Left lung (tissue), 14 donors: ENCODE measurements at places on chromosomes 5 and 9.

GRCh38 chr9:134040781-134041648, 15.7 kb downstream of the BRD3OS start:
- DNase-seq = peak; percentile 55

DNA sequence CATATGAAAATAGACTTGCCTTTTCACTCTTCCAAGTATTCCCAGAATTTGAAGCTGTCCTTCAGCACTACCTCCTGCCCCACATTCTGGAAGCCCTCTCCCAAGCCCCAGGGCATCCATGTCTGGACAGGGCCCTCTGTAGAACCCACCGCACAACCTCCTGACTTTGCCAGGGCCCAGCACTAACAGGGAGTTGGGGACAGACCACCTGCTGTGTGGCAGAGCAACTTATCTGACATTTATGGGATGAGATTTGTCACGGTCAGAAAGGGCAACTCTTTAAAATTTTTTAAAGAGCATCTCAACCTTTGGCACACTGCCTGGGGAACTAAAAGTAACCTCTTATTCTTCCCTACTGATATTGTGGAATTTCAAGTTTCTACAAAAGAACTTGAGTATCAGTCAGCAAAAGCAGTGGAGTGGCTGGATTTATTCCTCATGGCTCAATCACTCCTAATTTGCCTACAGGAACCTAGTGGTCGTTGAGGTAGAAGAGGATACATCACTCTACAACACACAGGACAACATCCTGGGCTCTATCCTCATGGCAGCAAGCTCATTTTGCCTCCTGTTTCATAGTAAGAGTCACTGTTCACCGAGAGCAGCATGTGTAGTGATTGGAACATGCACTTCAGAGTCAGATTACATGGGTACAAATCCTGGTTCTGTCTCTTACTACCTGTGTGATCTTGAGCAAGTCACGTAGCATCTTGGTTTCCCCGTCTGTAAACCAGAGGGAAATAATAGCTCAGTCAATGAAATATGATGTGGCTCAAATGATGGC, 285.3 kb downstream of the ENC1 start:
- no peak for DNase-seq

DNA sequence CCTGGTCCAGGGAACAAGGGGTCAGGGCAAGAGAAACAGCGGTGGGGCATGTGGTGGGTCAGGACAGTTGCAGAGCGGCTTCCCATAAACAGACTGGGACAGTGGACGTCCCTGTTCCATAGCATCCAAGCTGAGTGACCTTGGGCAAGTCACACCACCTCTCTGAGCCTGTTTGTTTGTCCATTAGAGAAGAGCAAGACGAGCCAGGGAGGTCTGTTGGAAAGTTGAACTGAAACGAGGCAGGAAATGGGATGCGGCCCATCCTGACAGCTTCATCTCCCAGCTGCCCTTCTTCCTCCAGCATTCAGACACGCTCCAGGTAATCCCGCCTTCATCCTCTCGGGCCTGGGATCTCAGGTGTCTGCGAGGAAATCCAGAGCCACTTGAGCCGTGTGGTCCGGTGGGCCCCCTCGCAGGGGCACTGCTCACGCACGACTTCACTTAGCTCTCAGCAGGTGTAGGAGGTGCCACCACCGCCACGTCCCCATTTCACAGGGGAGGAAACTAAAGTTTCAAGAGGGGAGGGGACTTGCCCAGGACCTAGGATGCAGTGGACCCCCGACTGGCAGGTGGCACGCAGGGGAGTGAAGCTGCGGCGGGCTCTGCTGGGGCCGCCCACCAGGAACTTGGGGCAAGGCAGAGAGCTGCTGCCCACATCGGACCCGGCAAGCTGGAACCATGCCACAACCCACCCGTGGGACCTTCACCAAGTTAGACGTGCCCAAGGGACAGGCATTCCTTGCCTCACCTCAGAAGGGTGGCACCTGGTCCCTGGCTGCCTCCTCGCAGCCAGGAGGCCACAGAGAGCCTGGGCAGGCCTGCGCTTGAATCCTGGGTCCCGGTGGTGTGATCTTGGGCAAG, 13.0 kb downstream of the PTGES2 start:
- peak; percentile 30 for DNase-seq

DNA sequence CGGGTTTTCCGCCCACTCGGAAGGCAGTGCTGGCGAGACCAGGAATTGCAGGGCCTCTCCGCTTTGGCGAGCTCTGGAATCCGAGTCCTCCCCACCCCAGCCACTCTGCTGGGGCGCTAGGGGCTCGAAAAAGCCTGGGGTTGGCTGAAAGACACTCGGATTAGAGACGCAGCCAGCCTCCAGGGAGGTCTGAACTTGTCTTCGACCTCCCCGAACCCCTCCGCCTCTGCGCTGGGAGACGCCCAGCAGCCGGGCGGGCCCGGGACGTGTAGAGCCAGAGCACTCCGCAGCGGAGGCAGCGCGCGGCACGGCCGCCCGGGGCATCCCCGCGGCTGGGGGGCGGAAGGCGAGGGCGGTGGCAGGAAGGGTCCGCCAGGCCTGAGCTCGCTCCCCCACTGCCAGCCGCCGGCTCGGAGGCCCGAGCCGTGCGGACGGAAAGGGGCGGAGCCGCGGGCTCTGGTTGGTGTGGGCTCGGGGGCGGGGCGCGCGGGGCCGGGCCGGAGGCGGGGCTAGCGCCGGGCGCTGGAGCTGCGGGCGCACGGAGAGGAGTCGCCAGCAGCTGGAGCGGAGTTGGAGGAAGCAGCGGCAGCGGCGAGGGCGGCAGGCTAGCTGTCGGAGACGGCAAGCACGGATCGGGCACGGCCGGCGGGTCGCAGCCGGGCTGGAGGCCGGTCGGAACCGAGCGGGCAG, at the start of gene PIK3R1:
Gene PIK3R1, plus strand, starts transcription at position 549 of the 690 bp plus-strand sequence. CDS start 10,920 bp downstream, outside the sequence.
- peak; percentile 96 for DNase-seq

DNA sequence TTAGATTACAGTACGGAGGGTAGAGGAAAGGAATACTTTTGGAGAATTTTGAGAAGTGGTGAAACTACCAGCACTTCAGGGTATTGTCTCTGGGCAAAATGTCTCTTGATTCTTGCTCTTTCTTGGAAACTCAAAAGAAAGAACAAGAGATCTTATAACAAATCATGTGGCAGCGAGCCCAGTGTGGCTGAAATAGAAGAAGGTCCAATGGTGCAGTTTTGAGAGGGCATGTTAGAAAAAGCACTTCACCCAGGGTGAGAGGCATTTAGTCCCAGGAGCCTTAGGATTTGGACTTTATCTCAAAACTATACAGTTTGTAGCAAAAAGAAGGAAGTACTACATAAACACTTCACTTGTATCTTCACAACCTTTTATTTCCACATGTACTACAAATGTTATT, 39.4 kb downstream of the NNT start:
- DNase-seq = no peak

DNA sequence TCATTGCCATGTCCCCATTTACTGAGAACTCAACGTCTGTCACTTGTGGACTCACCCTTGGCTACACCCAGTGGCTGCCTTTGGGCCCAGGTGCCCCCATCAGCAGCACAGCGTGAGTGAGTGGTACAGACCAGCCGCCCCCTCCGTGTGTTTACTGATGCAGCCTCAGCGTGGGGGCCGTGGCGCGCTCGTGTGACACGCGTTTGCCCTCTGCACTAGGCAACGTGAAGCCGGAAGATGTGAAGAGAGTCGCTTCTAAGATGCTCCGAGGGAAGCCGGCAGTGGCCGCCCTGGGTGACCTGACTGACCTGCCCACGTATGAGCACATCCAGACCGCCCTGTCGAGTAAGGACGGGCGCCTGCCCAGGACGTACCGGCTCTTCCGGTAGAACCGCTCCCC, 12.4 kb downstream of the PMPCA start:
- DNase-seq = no peak

DNA sequence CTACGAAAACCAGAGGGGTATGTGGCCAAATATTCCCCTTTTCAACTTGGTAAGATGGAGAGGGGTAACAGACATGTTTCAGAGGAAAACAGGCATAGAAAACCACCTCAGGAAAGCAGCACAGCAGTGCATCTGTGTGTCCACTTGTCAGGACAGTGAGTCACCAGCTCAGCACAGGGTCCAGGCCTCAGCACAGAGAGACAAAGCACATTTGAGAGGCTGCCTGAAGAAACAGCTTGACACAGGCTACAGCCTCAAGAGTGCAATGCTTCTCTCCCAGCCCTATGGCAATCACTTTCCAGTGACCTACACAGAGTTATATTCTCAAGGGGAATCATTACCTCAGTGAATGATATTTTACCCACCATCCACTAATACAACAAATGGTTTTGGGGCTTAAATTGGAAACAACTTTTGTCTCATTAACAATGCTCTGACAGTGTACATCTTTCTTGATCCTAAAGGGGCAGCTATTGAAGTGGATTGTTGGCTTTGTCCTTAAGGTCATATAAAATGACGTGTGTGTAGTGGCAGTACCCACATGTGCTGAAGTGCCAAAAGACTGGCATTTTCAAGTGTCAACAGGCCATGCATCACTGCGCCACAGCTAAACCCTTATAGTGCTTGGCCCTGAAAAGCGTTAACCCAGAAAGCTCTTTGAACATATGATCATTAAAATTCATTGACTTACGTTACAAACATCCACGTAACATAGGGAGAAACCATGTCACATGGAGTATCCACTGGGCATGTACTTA, 46.4 kb downstream of the ERMP1 start:
- DNase-seq = no peak

DNA sequence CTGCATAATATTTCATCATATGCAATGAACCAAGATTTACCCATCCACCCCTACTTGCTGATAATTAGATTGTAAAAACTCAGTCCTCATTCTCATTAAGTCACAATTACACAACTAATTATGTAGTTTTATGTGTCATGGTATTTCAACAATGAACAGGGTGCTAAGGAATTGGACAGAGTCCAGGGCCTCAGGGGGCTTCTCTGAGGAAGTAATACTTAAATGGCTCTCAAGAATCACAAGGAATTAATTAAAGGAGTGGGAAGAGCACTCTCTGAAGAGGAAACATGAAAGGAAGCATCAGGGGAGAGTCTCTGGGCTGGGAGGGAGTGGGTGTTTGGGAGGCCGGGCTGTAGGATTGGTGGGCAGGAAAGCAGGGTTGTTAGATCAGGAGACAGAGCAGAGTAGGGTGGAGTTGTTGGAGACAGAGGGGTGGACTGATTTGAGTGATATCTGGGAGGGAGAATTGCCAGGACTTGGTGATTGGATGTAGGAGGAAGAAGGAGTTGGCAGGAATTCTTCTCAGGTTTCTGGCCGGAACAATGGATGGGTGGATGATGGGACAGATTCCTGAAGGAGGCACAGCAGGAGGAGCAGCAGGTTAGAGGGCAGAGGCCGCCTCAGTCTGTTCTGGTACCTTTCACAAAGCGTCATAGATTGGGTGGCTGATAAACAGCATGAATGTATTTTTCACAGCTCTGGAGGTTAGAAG, 23.0 kb upstream of the NSG2 start:
- DNase-seq = no peak

- peak; percentile 11 for DNase-seq
These were observed 59.4 kb downstream of the DAP start for GRCh38 chr5:10701567-10702039.

DNA sequence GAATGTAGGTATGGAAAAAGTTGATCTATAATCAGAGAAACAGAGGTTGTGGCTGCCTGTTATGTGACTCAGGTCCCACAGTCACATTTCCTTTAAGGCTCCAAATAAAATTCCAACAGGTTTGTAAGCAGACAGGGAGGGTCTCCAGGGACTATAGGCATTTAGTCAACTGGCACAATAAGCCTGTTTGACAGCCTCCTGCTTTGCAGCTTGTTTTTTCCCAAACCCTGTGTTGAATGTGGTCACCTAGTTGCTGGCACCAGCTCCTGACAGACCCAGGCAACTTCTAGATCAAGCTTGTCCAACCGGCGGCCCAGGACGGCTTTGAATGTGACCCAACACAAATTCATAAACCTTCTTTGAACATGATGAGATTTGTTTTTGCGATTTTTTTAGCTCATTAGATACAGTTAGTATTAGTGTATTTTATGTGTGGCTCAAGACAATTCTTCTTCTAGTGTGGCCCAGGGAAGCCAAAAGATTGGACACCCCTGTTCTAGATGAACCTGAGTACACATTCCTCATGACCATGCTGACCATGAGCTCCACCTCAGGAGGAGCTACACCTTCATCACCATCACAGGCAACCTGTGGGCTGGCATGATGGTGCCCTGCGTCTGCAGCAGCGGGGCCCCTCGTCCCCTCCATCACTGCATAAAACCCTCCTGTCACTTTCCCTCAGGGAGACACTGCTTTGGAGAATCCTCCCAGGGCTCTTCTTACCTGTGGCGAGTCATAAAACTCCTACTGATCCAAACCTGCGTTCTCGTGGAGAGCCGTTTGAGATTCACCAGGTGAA, 15.7 kb upstream of the GRHPR start:
- DNase-seq = no peak

DNA sequence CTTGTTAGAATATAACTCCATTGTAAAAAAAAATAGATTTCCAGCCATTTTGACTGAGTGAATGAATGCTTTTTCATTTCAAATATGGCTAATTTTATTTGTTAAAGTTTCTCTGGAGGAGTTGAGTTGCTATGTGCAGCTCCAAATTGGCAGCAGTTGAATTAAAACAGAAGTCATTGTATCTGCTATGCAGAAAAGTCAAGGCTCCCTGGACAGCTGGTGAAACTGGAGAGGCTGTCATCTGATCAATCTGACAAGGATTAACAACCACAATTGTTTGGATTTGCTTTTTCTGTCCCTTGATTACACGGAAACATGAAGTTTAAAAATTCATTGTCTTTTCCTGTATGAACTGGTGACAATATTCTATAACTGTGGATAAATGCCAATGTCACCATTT, 713.9 kb downstream of the EFNA5 start:
- DNase-seq = no peak

DNA sequence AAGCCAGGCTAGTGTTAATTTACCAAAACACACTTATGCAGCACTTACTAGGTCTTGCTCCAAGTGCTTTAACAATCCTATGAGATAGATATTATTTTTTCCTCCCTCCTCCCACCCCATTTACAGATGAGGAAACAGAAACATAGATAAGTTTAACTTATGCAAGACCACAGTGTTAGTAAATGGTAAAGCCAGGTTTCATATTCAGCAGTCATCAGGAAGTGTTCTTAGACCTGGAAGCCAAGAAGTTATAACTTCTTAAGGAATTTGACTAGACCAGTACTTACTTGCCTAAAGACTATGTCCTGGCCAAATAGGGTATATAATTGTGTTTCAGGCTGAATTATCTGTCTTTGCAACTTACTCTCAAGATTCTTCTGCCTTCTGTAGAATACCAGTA, 15.9 kb downstream of the ABHD17B start:
- DNase-seq = no peak

- no peak for DNase-seq
These were observed 805.9 kb downstream of the TLE1 start for GRCh38 chr9:80883426-80883825.

DNA sequence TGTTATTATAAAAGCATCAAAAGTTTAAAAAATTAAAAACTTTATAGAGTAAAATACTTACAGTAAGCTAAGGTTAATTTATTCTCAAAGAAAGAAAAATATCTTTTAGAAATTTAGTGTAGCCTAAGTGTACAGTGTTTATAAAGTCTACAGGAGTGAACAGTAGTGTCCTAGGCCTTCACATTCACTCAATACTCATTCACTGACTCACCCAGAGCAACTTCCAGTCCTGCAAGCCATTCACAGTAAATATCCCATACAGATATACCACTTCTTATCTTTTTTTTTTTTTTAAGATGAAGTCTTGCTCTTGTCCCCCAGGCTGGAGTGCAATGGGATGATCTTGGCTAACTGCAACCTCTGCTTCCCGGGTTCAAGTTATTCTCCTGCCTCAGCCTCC, 73.1 kb upstream of the FST start:
- no peak for DNase-seq

- DNase-seq = peak; percentile 72
These were observed 1.2 kb upstream of the NPR3 start for GRCh38 chr5:32709750-32710549.
